ENCODE measurements at places on chromosomes 12 and 14. TPM values are rescaled to one million over a fixed set of nuclear protein-coding genes. Genes with fewer than 3 reads are reported as not detected.

GRCh38 chr12:104888892-104889291 is 69.2 kb downstream of the SLC41A2 start:
- DNase-seq: no peak

C12orf50 gene
- 0.08 TPM for polyA plus RNA-seq

GRCh38 chr12:74535536-74535935 is 2.1 kb upstream of the ATXN7L3B start:
- DNase-seq: no peak

MGST1 gene
- polyA plus RNA-seq: 756 TPM

DNA sequence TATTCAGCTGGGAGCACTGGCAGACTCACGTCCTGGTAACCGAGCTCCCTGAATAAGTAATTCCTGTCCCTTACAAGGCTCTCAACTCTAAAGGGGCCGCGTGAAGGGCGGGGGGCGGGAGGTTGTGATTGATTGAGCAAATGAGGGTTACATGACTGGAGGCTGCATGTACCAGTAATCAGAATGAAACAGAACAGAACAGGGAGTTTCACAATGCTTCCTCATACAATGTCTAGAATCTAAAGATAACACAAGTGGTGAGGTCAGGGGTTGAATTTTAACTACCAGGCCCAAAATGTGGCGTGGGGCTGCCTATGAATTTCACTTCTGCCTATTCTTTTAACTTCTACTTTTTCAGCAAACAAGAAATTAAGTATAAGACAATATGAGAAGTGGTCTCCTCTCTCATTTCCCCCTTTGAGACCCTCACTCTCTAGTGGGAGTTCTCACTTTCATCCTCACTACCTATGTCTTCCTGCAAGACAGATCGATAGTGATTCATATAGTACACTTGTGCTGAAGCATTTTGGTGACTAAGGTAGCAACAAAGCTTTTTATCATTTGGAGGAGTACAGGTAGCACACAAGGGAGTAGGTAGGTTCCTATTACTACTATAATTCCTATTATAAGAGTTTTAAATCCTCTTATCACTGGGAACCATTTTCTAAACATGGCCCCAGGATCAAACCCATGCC is 239.8 kb downstream of the KTN1 start:
- no peak for DNase-seq
